ENCODE measurements at places on chromosomes 5 and 9.
A peak's percentile ranks its signal among the peaks of the same experiment; 100 is the strongest.

DNA sequence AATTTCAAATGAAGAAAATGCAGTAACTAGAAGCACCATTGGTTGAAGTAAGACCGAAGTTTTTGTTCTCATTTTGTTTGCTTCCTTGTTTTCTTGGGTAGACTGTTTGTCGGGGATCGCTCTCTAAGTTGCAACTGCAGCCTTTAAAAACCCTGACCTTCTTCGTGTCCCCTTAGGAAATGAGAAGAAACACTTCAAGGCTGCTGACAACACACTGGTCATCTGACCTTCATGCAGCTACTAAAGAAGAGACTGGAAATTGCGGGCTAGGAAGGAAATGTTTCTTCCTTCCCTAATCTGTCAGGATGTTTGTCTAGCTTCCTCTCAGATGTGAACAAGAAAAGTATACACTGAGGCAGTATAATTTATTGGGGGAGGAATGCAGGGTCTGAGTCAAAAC is 50.7 kb upstream of the CHSY3 start:
- DNase-seq: no peak

DNA sequence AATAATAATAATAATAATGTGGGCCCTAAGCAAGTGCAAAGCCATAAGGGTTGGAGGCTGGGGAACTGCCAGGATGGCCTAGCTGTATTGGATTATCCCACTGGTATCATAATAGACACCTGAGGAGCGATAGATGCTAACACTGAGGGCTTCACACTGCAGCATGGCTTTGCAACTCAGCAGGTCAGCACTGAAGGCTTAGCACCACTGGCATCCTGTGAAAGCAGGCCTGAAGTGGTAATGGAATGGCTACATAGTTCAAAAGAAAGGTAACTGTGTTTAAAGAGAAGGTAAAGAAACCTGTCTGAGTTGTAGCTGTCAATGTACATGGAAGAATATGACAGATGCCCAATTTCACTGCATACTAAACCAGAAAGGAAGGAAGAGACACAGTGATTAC is 359.0 kb downstream of the OSTF1 start:
- DNase-seq: no peak

- no peak for DNase-seq
These were observed 149.7 kb upstream of the ADAMTS16 start for GRCh38 chr5:4990462-4990861.

GRCh38 chr5:1125030-1125357 is 13.1 kb upstream of the SLC12A7 start:
- DNase-seq: no peak

- DNase-seq: no peak
These were observed 522.4 kb upstream of the TLE4 start for GRCh38 chr9:79049371-79049770.

DNA sequence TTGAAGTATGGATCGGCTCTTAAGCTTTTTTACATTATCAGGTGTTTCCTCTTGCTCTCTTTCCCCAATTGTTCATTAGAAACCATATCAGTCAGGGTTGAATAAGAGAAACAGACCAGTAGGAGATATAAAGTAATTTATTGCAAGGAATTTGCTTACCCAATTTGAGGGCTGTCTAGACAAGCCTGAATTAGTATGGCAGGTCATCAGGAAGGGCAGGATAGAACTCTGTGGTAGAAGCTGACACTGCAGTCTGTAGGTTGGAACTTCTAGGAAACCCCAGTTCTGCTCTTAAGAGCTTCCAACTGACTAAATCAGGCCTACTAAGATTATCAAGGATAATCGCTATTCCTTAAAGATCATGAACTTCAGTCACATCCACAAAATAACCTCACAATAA is 24.3 kb downstream of the ISOC1 start:
- DNase-seq: no peak

GRCh38 chr5:115684513-115685037 is 58.7 kb upstream of the TMED7 start:
- no peak for DNase-seq

GRCh38 chr5:15234366-15234765 is 265.6 kb upstream of the FBXL7 start:
- no peak for DNase-seq

- DNase-seq: no peak
These were observed 88.6 kb downstream of the GDNF start for GRCh38 chr5:37751227-37751626.

GRCh38 chr5:14006823-14007520 is 62.5 kb upstream of the DNAH5 start:
- DNase-seq: no peak

DNA sequence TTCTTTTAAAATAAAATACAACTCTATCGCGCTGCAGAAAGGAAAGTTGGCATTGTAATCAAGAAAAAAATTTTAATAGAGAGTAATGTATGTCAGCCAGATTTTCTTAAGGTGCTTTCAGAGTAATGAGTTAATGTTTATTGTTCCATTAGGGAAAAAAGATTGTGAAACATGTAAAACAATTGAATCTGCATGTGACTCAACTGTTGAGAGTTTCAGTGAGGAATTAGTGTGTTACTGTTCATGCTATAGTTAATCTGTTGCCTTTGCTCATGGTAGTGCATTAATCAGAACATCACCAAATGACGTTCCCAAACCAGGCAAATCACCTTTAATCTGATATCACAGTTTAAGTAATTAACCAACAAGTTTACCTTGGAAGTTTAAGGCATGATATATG is 600.5 kb downstream of the NR2F1-AS1 start:
- no peak for DNase-seq

DNA sequence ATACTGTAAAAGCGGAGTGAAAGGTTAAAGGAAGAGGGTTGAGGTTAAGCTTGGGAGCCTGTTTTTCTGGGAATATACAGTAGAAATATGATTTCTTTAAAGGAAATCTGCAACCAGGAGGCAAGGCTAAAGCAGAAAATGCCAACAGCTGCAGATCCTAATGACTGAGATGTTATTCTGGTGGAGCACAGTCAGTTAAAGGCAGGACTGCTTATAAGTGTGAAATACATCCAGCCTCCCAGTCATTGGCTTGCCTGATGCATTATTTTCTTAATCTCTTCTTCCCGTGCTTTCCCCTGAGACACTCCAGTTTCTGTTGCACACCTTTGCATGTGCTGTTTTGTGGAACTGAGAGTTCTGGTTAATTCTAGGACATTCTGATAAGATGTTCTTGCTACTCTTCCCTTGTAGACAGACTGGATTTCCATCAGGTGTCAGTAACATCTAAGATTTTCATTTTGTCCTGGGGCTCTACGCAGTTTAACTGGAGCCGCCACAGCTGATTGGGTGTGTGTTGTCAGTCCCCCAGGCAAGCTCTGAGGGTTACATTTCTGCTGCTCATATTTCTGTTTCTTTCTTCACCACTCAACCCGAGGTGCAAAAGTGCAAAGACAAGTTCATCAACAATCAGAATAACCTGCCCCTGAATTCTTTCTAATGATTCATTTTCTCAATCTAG is 44.4 kb downstream of the CAST start:
- no peak for DNase-seq

GRCh38 chr9:36831381-36832161 is 202.5 kb downstream of the PAX5 start:
- DNase-seq: no peak

DNA sequence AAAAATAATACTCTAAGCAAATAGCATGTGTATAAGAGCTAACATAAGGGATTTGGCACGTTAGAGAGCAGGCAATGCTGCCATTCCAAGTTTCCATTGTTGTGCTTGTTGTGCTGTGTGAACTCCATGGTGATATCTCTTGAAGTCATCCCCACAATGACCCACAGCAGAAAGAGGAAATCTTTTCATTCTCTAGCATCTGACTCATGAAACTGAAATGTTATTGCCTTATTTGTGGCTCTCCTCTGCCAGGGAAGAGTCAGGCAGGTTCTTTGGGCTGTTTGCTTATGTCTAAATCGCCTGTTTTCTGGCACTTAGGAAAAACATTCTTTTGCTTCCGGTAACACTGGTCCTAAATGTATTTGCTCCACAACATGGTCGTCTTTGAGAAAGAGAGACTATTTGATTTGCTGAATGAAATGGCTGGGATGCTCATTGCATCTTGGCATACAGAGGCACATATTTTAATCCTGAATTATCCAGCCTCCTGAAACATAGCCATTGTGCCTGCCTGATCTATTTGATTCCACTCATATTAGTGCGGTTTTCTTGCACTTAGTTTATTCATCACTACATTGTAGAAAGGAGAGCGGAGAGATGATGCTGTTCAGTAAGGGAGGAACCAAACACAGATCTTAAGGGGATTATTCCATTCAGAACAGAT is 188.8 kb downstream of the CSNK1G3 start:
- DNase-seq: no peak

DNA sequence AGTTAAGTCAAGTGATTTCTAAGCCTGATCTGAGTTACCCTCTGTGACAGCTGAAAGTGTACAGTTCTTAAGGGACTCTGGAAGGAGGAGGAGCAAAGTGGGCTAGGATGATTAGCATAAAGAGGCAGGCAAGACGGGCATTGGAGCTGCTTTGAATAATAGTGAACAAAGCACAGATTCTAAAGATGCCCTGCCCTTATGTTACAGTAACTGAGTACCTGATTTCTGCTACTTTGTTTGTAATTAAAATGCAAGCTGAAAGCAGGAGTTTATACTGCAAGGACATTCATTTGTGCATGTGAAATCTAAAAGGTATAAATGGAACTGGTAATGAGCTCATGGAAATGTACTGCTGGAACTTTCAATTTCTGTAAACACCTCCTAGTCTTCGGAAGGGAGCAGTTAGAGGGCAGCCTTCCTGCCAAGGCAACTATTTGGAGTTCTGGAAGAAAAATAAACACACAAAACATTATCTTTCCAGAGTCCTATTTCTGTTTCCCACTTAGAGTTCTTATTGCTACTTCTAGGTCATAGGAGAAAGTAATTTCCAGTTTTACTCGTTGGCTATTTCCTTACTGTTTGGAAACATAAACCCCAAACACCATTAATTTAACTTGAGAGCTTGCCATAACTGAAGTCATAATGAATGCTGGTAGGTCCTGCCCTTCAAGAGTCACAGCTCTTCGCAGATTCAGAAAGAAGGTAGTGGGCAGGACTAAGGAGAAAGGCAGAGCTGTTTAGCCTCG is at the start of gene RANBP3L:
Gene RANBP3L, minus strand, starts transcription at position 45 of the 746 bp plus-strand sequence. CDS start 486 bp downstream, outside the sequence.
- no peak for DNase-seq

DNA sequence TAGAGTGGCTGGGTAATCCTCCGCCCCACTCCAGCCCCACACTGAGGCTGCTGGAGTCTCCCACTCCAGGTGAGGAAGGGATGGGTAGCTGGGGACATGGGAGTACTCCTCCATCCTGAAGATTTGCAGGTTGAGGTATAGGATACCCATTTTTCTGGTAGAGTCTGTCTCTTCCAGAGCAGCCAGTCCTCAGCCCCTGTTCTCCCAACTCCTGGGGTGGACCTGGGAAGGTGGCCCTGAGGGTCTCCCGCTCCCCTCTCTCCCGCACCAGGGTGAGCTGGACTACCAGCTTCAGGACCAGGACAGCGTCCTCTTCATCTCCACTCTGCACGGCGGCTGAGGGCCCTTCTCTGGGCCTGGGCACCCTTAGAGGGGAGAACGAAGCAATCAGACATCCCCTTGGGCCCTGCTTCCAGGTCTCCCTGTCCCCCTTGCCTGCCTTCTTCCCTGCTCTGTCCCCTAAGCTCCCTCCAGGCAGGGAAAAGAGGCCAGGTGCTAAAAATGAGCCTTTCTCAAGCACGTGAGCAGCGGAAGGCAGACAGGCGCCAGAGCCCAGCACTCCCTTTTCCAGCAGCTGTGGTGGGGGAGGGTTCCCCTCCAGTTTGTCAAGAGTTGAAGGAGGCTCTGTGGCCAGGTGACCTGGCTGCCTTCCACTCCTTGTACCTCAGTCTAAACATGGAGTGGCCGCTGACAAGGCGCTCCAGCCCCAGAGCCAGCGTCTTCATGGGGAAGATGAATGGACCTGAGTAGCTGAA is 18.4 kb downstream of the URM1 start:
- DNase-seq: peak; percentile 67

DNA sequence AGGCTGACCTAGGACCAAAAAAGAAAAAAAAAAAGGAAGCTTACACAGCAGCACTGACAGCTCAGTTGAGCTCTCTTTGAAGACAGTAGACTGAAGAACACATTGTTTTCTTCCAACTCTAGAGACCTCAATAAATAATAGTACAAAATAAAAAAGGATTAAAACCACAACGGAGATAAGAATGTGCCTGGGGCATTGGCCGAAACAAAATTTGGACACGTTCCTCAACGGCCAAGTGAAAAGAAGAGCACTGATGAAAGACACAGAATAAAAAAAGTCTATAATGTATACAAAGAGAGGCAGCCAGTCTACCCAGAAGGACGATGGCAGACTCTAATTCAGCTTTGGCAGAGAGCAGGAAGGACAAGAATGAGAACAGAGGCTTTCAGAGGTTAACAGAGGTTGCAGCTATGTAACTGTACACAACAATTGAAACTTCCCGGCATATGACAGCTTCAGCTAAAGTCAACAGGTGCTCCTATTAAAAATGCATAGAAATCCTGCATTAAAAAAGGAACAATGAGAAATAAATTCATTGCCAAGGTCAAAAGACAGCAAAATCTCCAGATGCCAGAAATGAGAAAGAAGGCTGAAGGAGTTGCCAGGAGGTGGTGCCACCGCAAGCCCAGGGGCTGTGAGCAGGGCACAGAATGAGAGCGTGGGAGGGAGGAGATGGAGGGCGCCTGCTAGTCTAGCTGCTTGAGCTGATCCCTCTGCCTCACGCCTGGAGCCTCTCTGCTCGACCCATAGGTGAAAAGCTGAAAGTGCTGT is 113.9 kb downstream of the DCP2 start:
- peak; percentile 1 for DNase-seq
